ENCODE measurements at places on chromosomes 11 and 22.

- no peak for DNase-seq
These were observed 16.1 kb upstream of the CRTAM start for GRCh38 chr11:122822241-122822640.

- no peak for DNase-seq
These were observed 71.5 kb upstream of the SLC22A12 start for GRCh38 chr11:64519541-64519940.

DNA sequence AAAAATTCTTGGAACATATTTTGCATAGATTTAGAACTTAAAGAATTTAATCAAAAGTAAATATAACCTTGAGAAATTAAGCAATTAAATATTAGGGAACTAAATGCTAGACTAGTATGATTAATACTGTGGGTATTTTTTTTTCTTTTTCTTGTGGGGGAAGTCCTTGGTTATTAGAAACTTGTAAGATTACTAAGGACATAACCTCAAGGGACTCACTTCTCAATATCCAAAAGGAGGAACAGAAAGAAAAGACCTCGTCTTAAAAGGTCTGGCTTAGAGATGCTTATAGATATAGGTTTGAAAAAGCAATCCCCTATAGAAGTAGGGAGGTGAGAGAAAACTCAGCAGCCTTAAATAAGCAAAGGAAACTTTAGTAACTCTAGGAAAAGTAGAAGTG, 368.5 kb downstream of the INSC start:
- DNase-seq, result no peak

DNA sequence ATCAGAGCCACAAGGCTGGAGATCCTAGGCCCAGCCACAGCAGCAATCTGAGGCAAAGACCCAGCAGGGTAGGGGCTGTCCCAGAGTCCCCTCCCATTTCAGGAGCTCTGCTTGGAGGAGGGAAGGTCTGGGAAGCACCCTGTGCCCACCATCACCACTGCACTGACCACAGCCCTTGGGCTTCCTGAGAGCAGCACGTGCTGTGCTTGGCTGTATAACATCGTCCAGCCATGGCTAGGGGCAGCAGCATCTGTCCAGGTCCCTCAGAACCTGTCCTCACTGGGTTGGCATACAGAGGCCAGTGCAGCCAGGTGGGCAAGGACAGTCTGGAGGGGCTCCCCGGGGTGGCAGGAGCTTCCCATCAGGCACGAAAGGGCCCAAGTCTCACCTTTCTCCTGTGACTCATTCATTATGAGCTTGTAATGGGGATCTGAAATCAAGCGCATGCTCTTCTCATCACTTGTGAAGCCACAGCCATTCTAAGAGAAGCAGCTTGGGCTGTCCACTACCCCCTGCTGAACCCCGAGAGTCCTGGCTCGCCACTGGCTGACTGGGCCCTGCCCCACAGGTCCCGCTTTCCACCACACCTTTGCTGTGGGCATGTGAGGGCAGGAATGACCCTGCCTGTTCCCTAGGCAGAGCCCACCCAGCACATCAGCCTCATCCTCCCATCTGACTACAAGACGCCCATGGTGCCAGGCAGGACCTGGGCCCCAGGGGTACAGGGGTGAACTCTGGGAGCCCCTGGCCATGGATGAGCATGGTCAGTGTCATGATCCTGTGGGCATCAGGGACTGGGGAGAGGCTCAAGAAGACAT, 83.3 kb downstream of the MED15 start:
- DNase-seq, result no peak

DNA sequence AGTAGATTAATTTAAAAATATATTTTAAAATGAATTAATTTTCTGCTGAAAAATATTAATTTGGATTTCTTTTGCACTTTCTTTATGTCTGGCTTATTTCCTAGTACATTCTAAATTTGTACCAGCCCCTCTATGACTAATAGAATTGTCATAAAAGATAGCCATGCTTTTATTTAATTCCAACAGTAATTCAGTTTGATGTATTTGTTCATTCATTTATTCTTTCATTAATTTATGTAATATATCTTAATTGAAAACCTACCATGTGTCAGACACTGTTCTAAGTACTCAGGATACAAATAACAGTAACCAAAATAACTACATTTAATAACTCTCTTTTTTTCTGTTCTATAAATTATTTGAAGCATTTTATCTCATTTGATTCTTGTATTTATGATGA, 264.0 kb upstream of the CCDC179 start:
- DNase-seq, result no peak

DNA sequence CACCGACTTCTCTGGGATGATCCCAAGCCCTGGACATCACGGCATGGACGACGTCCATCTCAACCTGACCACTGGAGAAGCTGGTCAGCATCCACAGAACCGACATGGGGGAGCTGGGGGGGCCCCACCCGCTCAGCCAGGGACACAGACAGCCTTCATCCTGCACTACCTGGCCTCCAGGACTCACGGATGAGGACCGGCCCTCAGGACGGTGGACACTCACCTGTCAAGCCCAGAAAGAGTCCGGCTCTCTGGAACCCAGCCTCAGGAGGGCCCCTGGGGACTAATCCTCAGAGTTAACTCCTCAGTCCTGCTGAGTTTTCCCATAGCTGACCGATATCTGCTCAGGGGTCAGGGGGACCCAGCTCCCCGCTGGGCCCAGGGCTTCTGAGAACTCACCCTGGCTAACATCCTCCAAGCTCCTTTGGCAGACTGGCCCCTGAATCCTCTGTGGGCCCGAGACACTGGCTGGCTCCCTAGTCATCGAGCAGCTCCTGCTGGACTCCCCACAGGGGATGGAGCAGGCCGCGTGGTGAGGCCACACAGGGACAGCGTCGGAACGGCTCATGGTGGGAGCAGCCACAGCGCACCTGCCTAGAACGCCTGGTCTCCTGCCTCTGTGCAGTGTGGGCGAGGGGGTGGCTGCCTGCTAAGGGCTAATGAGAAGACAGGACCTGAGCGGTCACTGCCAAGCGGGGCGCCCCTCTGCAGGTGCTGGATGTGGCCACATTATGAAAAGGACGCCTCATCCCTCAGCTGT, 649.2 kb downstream of the BRD1 start:
- DNase-seq, result no peak

DNA sequence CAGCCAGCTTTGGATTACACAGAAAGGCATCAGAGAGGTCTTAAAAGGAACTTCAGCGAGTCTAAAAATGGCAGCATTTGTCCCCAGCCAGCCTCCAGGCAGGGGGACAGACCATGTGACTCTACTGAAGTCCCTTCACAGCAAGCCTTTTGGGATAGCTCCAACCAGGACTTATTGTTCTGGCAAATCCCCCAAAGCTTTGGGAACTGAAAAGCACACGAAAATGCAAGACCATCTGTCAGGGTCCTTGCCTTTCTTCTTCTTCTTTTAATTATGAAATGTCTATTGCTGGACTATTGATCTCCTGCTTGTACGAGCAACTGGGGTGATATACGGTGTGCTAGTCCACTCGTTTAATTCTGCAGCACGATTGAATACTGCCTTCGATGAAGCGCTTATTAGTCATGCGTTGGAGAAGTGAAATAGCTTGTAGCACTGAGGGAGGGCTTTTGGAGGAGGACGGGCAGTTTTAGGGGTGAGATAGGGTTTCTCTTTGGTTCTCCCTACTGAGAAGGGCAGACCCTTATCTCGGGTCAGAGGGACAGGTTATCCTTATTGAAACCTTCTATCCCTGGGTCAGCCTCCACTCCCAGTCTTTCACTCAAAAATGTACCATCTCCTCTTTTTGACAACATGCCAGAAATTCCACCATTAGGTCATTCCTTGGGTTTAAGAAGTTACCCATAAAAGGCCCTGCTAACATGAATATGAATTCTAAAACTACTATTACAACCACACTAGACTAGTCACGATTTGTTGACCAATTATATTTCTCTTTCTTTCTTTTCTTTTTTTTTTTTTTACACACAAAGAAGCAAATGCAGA, 416.4 kb downstream of the MIAT start:
- no peak for DNase-seq

- DNase-seq, result no peak
These were observed at the start of gene SLC15A3 for GRCh38 chr11:60951904-60952741. TSS of gene SLC15A3 (minus strand) at chr11:60952176. CDS start at chr11:60951551, 625 bp downstream.

- DNase-seq, result no peak
These were observed 71.1 kb upstream of the SLC5A12 start for GRCh38 chr11:26792941-26793340.

DNA sequence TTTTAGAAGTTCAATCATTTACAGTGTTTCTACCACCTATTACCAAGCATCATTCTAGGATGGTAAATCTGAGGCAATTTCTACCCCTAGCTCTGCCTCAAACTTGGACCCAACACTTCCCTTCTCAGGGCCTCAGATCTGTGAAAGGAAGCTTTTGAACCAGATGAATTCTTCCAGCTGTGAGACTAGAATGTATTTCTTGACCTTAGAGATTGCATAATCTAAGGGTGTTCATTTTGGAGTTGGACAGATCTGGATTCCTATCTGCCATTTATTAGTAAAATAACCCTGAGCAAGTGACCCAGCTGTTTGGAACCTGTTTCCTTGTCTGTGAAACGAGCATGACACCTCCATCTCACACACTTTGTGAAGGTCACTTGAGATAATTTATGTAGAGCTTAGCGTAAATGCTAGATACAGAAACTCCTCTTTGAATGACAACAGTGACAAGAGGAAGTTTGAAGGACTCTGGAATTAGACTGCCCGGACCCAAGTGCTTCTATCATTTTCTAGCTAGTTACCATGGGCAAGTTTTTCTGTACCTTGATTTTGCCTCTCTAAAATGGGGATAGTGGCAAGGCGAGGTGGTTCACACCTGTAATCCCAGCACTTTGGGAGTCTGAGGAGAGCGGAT, 3.8 kb upstream of the INTS5 start:
- DNase-seq, result no peak

DNA sequence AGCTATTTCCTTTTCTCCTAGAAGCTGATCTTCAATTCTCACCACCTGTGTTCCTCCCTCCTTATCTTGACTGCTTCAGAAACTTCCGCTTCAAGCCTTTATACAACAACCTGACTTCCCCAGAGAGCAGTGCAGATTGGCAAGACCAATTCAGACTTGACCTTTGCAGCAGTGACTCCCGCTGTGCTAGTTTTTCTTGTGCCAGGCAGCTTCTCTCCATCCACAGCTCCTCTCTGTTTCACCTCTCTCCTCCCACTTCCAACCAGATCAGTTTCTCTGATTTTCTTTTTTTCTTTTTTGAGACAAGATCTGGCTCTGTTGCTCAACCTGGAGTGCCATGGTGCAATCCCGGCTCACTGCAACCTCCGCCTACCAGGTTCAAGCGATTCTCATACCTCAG, 74.3 kb downstream of the GRAMD1B start:
- DNase-seq, result no peak

Data from stimulated activated CD8-positive, alpha-beta memory T cell treated with anti-CD3 and anti-CD28 coated beads, Interleukin-15, amount 100 ng/mL, for 4 hours (primary cell).